Fibroblast of the conjunctiva (primary cell): ENCODE measurements at places on chromosomes 12 and 14.

- DNase-seq, result no peak
Observed at GRCh38 chr12:101968770-101969169, 91.4 kb downstream of the DRAM1 start.

GRCh38 chr14:81625343-81625742 lies 91.7 kb upstream of the SEL1L start:
- DNase-seq, result no peak

GRCh38 chr12:44637875-44638274 lies 238.2 kb downstream of the NELL2 start:
- DNase-seq, result no peak

DNA sequence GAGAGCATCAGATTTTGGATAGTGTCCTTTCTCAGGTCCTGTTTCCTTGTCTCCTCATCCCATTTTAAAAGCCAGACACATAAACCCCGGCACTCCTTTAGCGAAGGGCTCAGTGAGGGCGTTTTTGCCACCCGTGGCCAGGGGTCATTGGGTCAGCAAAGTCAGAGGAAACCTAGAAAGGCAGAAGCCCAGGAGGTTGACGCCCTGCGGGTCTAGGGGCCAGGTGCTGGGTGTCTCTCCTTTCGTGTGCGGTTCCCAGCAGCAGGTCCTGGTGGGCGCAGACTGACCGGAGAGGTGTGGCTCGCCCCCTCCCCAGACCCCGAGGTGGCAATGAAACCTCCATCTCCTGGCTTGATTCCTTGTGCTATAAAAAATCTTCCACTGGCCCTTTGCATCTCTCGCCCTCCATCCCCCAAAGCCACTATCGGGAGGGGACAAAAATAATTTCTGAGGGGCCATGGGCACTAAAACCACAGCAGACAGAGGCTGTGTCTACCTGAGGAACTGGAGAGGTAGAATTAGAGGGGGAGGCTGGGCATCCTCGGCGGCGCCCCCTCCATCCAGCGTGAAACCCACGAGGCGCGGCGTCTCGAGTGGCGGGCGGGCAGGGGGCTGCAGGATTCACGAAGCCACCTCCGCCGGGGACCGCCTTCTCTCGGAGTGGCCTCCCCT lies 858 bp upstream of the FRMD6 start:
- DNase-seq, result no peak

GRCh38 chr12:10372559-10372958 lies 17.3 kb downstream of the KLRK1 start:
- no peak for DNase-seq

DNA sequence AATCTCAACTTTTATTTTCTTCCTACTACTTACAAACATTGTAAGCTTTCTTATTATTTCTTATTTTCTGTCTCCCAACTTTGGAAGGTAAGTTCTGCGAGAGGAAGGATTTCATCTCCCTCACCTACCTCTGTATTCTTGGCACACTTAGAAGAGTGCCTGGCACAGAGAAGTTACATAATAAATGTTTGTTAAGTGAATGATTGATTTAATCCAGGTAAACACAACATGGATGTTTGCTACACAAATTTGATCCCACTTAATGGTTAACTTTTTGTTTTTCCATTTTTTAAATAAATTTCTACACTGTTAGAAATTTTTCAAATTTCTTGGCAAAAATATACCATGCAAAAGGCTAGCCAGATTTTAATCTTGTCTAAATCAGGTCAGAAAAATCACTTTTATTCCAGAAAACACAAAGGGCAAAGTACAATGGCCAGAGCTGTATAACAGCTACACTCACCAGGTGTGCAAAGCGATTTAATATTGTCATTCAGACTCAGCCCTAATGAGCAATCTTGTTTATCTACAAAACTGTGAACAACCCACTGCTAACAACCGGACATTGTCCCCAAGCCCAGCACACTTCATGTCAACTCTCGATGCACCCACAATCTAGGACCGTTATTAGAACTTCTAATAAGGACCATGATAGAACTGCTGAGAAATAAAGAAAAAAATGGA lies 222.1 kb upstream of the EEA1 start:
- no peak for DNase-seq

- no peak for DNase-seq
Observed at GRCh38 chr14:31930493-31931240, 146.4 kb upstream of the ARHGAP5 start.

DNA sequence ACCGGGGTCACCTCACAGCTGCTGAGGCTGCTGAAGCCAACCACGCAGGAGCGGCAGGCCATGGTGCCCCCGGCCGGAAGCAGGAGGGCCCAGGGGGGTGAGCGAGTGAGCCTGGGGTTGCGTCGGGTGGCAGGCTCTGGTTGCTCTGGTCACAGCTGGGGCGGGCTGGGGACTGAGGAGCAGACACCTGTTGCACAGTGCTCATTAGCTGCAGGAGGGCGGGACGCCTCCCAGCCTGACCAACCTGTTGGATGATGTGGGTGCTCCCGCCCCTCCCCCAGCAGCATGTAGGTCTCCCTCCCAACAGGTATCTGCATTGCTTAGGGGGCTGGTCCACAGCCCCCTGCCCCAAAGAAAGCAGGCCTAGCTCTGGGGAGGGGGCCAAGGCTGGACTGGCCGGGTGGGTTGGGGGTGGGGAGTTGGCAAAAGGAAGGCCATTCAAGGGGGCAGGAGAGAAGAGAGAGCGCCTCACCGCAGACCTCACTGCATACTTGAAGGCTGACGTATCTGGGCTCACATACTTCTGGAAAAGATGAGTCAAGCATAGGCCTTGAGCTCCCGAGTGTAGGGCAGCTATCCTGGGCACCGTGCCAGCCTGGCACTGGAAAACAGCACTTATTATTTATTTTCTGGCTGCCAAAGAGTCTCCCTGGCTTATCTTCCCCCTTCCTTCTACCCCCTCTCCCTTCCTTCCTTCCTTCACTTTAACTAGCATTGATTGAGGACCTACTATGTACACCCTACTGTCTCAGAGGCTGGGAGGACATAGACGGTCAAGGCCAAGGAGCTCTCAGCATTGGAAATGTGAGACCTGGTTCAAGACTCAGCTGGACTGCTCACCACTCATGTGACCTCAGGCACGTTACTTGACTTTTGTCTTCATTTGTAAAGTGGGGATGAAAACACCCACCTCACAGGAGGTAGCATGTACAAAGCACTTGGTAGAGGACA lies at the start of gene KRT80:
Gene KRT80, minus strand, starts transcription at position 174 of the 951 bp plus-strand sequence. Its CDS starts 112 bp downstream, at position 62.
- DNase-seq, result peak; percentile 99

GRCh38 chr12:67477681-67478265 lies 170.8 kb upstream of the DYRK2 start:
- DNase-seq, result no peak

GRCh38 chr12:46934374-46935111 lies 108.7 kb upstream of the SLC38A4 start:
- no peak for DNase-seq

- no peak for DNase-seq
Observed at GRCh38 chr12:108788076-108788782, 56.9 kb upstream of the CORO1C start.

- no peak for DNase-seq
Observed at GRCh38 chr12:118582863-118583262, 206.5 kb downstream of the SUDS3 start.

DNA sequence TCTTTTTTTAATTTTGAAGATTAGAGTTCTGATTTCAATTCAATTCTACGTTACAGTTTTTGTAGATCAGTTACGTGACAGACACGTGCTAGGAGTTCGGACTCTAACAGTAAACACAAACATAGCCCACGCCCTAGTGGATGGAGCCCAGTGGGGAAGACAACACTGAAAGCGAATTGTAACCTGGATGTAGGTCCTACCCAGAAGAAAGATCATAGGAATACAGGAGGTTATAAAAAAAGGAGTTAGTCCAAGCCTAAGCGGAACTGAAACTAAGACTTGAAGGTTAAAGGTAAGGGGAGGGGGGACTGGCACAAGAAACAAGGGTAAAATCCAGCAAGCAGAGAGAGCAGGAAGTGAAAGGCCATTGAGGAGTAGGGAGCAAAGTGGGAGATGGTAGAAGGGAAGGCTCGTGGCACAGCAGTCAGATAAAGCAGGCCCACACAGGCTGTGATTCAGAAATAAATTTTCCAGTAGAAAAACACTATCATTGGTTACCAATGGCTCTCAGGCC lies 15.7 kb upstream of the CRY1 start:
- no peak for DNase-seq

GRCh38 chr12:50240792-50241114 lies 42.6 kb downstream of the LIMA1 start:
- DNase-seq, result no peak

DNA sequence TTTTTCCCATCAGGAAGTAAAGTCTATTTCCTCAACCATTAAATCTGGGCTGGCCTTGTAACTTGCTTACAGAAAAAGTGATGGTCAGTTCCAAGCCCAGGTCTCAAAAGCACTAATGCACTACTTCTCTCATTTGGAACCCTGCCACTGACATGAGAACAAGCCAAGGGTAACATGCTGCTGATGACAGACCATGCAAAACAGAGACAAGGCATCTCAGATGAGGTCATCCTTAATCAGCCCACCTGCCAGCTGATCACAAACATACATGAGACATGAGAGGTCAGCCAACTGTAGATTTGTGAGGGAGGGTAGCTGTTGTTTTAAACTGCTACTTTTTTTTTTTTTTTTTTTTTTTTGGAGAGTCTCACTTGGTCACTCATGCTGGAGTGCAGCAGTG lies 16.2 kb downstream of the TWF1 start:
- peak; percentile 67 for DNase-seq
